ENCODE measurements at places on chromosomes 2 and 18. TPM values are rescaled to one million over a fixed set of nuclear protein-coding genes. Genes with fewer than 3 reads are reported as not detected.

- no peak overlapping the region for H3K4me3 ChIP-seq
- no peaks in the 10 kb centered on the region for H3K36me3 ChIP-seq
- no peak for DNase-seq
- no peak overlapping the region for H3K27ac ChIP-seq
Observed at GRCh38 chr18:60021556-60021955, 121.8 kb downstream of the PMAIP1 start.

- no peaks in the 10 kb centered on the region for H3K36me3 ChIP-seq
- no peak overlapping the region for H3K4me3 ChIP-seq
- DNase-seq, result no peak
- H3K27ac ChIP-seq, result no peak overlapping the region
- H3K4me1 ChIP-seq, result no peaks in the 10 kb centered on the region
Observed at GRCh38 chr2:231546014-231546715, 15.9 kb upstream of the NMUR1 start.

DNA sequence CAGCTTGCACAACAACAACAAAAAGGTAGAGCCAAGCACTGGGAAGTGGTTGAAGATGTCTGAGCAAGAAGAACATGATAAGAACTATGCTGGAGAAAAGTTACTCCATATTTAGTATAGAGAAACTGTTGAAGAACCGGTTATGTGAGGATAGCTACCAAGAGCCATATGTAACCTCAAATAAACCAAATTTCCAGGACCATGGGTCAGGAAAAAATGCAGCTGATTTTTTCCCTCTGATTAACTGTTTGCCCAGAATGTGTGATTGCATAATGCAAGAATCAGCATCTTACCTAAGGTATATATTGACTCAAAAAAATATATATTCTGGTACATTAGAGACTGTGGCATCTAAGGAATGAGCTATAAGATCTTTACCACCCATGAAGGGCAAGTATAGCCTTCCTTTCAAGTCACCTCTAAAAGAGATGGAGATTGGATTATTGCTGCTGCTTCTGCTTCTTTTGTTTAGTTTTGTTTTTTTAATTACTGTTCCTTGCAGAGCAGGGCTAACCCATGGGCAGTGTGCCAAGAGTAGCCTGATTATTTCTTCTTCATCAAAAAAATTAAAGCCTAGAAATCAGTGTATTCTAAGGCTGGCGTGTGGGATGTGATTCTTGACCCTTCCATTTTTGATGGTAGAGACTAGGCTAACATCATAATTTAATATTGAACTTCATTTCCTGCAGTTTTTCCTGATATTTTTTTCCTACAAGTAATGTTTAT, 76.9 kb upstream of the MAP3K20 start:
- H3K27ac ChIP-seq, result no peak overlapping the region
- H3K4me1 ChIP-seq, result no peaks in the 10 kb centered on the region
- H3K27me3 ChIP-seq, result no peaks in the 10 kb centered on the region
- no peaks in the 10 kb centered on the region for H3K36me3 ChIP-seq

- no peak for DNase-seq
- no peaks in the 10 kb centered on the region for H3K36me3 ChIP-seq
- no peak overlapping the region for H3K27ac ChIP-seq
- H3K4me1 ChIP-seq, result no peaks in the 10 kb centered on the region
Observed at GRCh38 chr2:191748528-191749180, 70.7 kb downstream of the NABP1 start.

GRCh38 chr18:36504928-36505327, 207.4 kb downstream of the FHOD3 start:
- no peak overlapping the region for H3K4me3 ChIP-seq
- no peak for DNase-seq

- H3K27ac ChIP-seq, result peak overlapping the region; percentile 86
- H3K4me1 ChIP-seq, result peaks cover 51% of the 10 kb centered on the region
- H3K36me3 ChIP-seq, result no peaks in the 10 kb centered on the region
Observed at GRCh38 chr2:224038830-224039079, 331 bp downstream of the SERPINE2 start.

The ZBTB7C gene
- total RNA-seq, result 95.0 TPM

GRCh38 chr2:97734061-97735051, 21.0 kb downstream of the ZAP70 start:
- H3K27me3 ChIP-seq, result no peaks in the 10 kb centered on the region
- H3K4me1 ChIP-seq, result no peaks in the 10 kb centered on the region
- no peaks in the 10 kb centered on the region for H3K36me3 ChIP-seq
- no peak for DNase-seq

The CPLX4 gene
- total RNA-seq, result not detected

DNA sequence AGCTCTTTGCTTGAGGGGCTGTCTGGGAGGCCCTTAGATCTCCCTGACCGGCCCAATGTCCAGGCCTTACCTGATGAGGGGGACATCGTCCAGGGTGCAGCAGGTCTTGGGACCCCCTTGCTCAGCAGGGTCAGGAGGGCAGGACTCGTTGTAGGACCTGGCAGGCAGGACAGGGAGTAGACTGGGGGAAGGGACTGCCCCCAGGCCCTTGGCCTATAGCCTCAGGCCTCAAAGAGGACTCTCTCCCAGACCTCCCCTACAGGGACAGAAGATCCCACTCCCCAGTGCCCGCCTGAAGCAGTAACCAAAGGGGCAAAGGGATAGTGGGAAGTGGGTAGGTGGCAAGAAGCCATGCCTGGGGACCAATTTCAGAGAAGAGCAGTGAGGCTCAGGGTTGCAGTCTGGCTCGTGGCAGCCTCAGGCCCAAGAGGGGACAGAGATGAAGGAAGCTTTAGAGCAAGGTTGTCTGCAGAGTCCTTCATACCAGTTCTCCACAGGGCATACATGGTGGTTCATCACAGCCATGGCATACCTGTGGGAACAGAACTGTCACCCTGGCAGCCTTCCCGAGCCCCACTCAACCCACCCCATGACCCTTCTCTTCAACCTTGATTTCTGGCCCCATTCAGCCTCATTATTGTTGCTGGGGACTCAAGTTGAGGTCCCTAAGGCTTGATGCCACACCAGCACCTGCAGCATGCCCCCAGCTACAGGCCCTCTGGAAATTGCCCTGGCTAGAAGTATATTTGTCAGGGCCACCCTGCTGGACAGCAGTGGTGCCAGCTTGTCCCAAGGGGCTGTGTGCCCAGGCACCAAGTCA, 1.3 kb downstream of the TMEM150A start:
- H3K27me3 ChIP-seq, result no peaks in the 10 kb centered on the region
- H3K36me3 ChIP-seq, result peaks cover 43% of the 10 kb centered on the region
- DNase-seq, result no peak

All from tibial nerve (tissue), 4 donors.